ENCODE measurements at places on chromosomes 12 and 14. TPM values are rescaled to one million over a fixed set of nuclear protein-coding genes. Genes with fewer than 3 reads are reported as not detected.

GRCh38 chr14:76777721-76778120 lies 16.5 kb downstream of the VASH1 start:
- no peak for DNase-seq

GRCh38 chr12:53302903-53303302 lies 3.4 kb downstream of the MYG1 start:
- no peak for DNase-seq

DNA sequence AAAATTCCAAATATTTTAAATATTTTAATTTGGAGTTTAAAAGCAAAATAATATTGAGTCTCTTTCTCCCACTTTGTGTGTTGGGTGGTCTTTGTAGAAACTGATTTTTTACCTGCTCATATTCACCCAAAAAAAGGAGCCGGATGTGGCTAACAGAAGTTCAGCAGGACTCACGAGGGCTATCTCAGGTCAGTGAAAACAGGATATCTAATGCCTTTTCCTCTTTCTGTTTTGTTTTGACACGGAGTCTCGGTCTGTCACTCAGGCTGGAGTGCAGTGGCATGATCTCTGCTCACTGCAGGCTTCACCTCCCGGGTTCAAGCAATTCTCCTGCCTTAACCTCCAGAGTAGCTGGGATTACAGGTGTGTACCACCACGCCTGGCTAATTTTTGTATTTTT lies 30.8 kb downstream of the COA8 start:
- no peak for DNase-seq

Gene RDH12
- total RNA-seq = 0.17 TPM

DNA sequence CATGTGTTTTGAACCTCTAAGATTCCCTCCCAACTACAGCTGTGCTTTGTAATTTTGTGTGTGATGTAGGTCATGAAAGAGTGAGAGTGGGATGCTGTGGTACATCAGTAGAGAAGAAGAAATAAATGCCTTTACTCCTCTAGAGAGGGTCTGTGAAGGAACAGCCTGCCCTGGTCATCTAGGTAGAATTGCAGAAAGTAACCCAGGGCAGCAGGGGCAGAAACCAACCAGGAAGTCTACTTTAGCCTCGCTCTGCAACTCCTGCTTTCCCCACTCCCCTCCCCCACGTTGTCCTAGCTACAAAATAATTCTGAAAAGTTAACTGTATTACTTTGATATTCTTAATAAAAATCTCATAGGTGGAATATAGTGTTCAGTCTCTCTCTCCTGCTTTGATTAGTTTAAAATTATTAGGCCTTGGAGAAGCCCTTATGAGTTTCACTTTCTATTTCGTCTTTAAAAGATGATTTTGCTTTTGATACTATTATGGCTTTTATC lies 7.5 kb downstream of the TBK1 start:
- DNase-seq = peak; percentile 16

- no peak for DNase-seq
Observed at GRCh38 chr14:95189367-95190132, 32.2 kb upstream of the DICER1 start.

Gene CLEC2D
- 0.62 TPM for total RNA-seq

- no peak for DNase-seq
Observed at GRCh38 chr12:107336695-107337094, 243.3 kb upstream of the CRY1 start.

- DNase-seq = no peak
Observed at GRCh38 chr12:34346372-34347034, 324.2 kb downstream of the ALG10 start.

- no peak for DNase-seq
Observed at GRCh38 chr12:3261782-3262359, 184.7 kb downstream of the TSPAN9 start.

Gene DTX1
- 2.8 TPM for total RNA-seq

DNA sequence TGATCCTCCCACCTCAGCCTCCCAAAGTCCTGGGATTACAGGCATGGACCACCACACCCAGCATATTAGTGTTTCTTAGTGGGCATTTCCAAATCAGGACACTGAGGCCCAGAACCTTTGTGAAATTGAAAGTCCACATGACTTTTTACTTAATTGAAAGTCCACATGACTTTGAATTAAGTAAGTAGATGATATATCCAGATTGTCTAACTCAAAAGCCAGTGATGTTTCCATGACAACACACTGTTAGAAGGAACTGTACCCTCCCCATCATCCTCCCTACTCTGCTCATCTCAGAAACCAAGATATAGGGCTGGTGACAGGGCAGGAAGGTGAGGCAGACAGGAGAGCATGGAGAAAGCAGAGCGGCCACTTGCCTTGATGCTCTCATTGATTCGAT lies 7.2 kb downstream of the MYO1A start:
- DNase-seq = no peak

- DNase-seq = no peak
Observed at GRCh38 chr14:20180486-20180885, 10.2 kb upstream of the OR11G2 start.

DNA sequence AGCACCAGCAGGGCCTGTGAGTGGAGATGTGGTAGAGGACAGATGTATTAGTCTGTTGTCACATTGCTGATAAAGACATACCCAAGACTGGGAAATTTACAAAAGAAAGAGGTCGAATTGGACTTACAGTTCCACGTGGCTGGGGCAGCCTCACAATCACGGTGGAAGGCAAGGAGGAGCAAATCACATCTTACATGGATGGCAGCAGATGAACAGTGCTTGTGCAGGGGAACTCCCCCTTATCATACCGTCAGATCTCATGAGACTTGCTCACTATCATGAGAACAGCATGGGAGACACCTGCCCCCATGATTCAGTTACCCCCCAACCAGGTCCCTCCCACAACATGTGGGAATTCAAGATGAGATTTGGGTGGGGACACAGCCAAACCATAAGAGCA lies 361.9 kb downstream of the VRK1 start:
- no peak for DNase-seq

DNA sequence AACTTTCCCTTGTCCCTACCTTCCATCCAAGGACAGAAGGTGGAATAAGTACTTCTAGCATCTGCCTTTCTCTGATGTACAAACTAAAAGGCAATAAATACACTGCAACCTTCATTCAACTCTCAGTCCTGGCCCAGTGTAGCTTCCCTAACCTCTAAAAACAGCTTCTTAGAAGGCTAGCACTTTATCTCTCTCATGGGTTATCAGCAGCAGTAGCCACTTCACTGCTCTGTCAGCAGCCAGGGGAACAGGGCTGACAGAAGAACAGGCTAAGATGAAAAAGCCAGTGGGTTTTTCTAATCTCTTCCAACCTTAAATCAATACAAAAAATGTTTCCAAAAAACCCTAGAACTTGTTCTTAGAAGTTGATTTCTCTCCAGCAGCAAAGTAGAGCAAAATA lies 13.2 kb downstream of the BAZ2A start:
- DNase-seq = no peak

- no peak for DNase-seq
Observed at GRCh38 chr14:73358187-73358586, 100.2 kb downstream of the NUMB start.

GRCh38 chr12:123078120-123078465 lies 72.8 kb downstream of the PITPNM2 start:
- no peak for DNase-seq

- DNase-seq = no peak
Observed at GRCh38 chr12:14981049-14981448, 8.2 kb downstream of the PDE6H start.

- no peak for DNase-seq
Observed at GRCh38 chr12:78375461-78375860, 489.1 kb upstream of the SYT1 start.

GRCh38 chr12:131380965-131381705 lies 329.8 kb upstream of the SFSWAP start:
- no peak for DNase-seq

DNA sequence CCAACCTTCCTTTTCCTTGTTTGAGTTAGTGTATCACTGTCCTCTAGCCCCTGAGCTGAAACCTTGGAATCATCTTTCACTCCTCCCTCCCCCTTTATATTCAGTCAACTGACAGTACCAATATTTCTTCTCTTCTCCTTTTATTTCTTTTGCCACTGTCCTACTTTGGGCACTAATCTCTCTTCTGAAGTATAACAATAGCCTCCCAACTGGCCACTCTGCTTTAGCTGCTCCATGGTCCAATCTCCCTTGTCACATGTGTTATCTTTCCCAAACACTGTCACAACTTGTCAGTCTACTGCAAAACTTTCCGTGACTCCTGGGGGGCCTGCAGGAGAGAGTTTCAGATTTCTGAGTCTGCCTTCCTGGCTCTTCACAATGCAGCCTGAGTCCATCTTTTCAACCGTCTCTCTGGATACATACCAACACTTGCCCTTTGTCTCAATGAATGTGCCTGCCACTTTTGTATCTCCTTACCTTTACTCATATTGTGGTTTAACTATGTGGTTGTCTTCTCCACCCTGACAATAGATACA lies 471.2 kb downstream of the DIO2 start:
- no peak for DNase-seq

DNA sequence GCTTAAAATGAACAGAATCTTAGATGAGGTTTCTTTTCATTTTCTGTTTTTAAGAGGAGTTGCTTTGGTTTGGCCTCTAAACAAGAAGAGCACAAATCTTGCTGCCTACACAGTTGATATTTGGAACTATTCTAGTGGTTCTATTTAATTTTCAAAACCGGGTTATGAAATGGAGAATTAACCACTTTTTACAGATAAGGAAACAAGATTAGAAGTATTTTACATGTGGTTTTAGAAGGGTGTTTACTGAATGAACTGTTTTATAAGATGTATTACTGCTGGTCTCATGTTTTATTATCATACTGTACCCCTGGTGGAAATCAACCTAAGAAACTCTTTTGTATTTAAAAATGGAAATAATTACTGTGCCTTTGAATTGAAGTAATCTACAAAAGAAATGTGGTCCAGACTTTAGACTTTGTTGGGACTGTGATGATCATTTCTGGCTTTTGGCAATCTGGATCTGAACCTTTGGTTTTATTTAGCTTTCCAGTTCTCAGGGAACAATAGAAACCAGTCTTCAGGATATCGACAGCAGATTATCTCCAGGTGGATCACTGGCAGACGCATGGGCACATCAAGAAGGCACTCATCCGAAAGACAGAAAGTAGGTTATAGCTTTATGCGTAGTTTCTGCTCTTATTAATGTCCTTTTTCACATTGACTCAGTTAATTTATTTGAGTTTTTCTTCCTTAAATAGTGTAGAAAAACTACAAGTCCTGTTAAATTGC lies 43.2 kb downstream of the TBK1 start:
- DNase-seq = no peak

Gene WSCD2
- total RNA-seq = not detected

Gene MYL2
- 1.4 TPM for total RNA-seq

- no peak for DNase-seq
Observed at GRCh38 chr14:35558680-35559079, 24.7 kb downstream of the INSM2 start.

Gene TTC9
- total RNA-seq = 1.1 TPM

GRCh38 chr14:99634443-99634842 lies 10.5 kb upstream of the HHIPL1 start:
- DNase-seq = no peak

Gene SLC6A15
- total RNA-seq = not detected

GRCh38 chr12:66516133-66516532 lies 162.7 kb downstream of the GRIP1 start:
- DNase-seq = peak; percentile 3

- DNase-seq = no peak
Observed at GRCh38 chr12:12032260-12032791, 38.4 kb upstream of the BCL2L14 start.

Gene TSPAN31
- 31.2 TPM for total RNA-seq

- no peak for DNase-seq
Observed at GRCh38 chr14:94897082-94897481, 127.2 kb upstream of the GSC start.

DNA sequence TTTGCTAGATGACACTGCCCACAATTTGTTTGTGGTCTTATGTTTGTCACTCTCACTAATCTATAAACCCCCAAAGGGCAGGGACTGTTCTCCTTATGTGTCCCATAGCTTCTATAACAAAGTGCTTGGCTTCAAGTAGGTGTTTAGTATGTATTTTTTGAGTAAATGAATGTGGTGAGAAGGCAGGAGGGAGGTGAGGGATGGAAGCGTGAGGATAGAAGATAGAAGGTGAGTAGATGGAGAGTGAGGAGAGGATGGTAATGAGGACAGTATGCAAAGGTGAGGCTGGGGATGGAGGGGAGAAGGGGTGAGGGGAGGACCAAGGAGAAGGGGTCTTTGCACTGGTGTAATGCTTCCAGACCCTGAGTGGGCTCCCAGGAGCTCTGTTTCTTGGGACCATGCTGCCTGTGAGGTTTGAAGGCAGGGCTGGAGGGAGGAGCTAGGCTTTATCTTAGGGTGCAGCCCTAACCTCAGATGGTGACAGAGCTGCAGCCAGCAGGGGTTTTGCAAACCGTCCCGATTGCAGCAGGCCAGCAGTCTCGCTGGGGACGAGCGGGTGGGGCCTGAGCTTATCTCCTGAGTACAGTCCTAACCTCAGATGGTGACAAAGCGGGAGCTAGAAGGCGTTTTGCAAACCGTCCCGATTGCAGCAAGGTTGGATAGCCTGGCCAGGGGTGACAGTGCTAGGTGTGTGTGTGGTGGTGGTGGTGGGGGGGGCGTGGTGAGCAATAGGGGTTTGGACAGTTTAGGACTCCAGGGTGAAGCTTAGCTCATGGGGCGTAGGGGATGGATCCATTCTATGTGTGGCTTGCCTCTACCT lies 6.5 kb downstream of the CEBPE start:
- DNase-seq = no peak

Gene INSM2
- 0.17 TPM for total RNA-seq

- DNase-seq = no peak
Observed at GRCh38 chr12:7581625-7582024, 78.0 kb upstream of the CD163 start.

Gene DHH
- total RNA-seq = not detected

DNA sequence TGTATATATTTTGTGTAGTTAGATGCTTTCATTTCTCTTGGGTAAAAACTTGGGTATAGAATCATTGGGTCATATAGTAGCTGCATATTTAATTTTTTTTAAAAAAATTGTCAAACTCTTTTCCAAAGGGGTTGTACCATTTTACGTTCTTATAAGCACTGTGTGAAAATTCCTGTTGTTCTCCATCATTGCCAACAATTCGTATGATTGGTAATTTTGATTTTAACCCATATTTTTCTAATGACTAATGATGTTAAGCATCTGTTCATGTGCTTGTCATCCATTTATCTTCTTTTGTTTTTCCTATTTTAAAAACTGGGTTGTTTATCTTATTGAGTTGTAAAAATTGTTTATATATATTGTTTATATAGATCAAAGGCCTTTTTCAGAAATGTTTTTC lies 77.4 kb downstream of the OTOGL start:
- no peak for DNase-seq

Data from A172 (cell line).